Sciatic nerve (tissue), 2 donors: ENCODE measurements at places on chromosomes 2 and 18.

DNA sequence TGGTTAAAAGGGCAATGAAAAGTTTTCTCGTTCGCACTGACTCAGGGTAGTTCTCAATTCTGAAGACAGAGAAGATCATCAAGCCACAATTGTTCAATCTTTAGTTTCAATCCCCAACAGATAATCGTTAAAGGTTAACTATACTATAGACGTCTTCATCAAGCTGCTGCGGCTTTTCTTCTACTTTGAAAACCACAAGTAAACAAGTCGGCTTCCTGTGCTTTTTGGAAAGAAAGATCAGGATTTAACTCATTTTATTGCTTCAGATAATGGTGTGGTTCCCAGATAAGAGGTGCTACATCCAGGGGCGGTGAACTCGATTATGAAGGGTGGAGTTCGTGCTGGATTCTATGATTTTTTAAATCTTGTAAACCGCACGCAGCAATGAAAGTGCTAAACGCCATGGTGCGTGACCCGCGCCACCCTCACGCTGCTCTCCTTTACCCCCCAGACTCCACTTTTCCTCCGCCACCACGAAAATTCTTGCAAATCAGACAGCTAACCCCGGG lies 545 bp upstream of the CDCA7 start:
- DNase-seq, result no peak

DNA sequence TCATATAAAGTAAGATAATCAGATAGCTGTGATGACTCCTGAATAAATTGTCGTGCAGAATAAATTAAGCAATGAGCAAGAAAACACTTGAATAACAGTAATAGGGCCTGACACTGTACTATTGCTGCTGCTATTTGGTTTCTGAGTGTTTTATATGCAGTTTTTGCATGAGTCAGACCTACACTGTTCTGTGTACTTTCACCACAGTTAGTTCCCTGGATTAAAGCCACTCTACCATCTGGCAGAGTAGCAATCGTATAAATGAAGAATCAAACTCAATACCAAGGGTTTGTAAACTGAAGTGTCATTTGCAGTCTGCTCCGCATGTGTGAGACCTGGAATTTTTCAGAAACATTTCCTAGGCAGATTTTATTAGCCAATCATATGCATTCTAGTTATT lies 398.6 kb upstream of the CDH7 start:
- no peak for DNase-seq

DNA sequence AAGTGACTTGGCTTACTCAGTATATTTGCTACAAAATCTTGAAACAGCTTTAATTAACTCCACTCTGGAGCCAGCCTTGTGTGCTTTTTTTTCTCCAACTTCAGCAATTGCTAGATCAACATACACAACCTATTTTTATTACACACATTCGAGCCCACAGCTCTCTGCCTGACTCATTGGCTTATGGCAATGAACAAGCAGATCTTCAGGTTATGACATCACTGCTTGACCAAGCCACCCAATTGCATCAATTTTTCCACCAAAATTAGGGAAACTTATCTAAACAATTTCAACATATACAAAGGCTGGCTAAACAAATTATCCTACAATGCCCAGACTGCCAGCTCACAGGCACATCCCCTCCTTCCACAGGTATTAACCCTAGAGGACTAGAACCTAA lies 39.6 kb upstream of the PDK1 start:
- DNase-seq, result no peak

DNA sequence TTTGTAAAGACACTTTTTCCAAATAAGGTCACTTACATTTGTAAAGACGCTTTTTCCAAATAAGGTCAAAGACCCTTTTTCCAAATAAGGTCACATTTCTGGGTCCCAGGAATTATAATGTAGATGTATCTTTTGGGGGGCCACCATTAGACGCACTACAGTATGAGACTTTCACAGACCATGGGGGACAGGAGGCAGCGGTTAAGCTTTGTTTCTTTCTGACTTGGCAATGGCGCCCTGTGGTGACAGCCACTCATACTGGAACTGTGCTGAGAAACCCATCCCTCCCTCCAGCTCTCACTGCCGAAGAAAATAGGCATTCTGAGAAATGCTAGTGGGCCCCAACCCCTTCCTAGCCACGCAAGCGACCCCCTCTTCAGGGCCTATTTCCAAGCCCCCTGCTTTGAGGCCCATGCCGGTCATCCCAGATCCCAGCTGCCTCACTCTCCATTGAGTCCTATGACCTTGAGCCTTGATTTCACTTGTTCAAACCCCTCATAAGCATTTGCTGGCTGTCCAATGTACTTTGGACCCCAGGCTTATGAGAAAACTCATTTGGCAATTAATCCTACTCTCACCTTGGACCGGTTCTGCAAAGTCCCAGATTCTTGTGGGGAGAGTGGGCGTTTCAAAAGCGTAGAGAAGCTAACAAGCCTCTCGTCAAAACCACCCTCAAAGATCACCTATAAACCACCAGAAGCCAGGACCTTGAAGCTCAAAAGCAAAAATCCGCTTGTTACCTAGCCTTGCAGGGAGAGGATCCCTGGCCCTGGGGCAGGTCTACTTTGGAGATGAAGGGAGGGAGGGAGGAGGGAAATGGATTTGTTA lies 11.3 kb upstream of the SPATA3 start:
- DNase-seq, result peak; percentile 9

- DNase-seq, result no peak
These were observed 9.0 kb downstream of the CCDC68 start for GRCh38 chr18:54950221-54950620.

DNA sequence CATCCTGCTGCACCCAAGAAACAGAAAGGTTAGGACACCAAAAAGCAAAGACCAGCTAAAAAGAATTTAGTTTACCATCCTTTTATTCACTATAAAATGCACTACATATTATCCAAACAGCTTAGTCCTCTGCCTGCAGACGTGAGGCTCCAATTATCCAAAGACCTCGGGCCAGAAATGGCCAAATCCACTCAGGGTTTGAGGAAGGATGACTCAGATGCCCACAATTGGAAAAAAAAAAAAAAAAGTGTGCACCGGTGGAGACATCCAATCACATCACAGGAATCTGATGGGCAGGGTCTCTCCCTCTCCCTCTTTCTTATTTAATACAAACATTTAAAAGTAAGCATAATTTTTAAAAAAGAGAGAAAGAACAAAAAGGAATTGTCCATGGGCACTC lies 65.7 kb downstream of the TRABD2A start:
- no peak for DNase-seq

GRCh38 chr2:177149155-177149503 lies 63.5 kb upstream of the HNRNPA3 start:
- no peak for DNase-seq

GRCh38 chr2:171230176-171230575 lies 69.5 kb upstream of the TLK1 start:
- no peak for DNase-seq

DNA sequence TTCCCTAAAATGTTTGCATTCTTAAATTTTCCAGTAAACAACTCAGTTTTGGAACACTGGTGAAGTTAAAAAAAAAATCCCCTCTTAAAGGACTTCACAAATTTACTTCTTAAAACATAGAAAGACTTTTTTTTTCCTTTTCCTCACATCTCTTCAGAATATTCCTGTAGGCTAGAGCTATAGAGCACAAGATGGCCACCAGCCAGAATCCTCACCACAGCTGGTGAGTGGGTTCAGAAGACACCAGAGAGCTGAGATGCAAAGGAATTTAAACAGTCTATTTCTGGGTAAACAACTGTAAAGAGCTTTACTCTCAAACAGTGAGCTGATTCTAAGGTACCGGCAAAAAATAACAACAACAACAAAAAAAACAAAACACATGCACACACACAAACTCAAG lies 252.8 kb downstream of the LRP1B start:
- no peak for DNase-seq

DNA sequence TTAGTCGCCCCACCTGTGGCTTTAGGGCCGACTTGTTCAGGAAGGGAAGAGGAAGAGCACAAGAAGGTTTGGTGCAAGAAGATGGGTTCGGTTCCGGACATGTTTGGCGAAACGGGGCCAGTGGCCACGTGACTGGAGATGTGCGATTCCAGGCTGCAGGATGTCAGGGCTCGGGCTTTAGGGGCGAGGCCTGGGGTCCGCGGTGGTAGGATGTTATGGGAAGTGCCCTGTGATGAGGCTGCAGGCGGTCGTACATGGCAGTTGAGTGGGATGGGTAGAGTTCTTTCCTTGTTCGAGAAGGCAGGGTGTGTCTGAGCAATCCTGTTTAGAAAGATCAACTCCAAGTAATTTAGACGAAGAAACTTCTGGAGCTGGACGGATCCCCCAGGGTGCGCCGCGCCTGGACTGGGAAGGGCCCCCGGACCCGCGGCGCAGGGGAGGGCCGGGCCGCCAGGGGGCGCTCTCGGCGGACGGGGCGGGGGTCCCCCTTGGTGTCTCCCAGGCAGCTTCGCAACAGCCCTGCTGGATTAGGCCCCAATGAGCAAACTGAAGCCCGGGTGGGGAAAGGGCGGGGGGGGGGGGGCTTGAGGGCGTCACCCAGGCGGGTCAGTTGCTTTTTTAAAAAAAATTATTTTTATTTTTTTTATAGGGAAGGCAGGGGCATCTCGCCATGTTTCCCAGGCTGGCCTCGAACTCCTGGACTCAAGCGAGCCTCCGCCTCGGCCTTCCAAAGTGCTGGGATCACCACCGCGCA lies 17.2 kb upstream of the SDC1 start:
- DNase-seq, result no peak

- DNase-seq, result no peak
These were observed 3.3 kb downstream of the DSC2 start for GRCh38 chr18:31098878-31099277.

- DNase-seq, result no peak
These were observed 19.6 kb upstream of the KCNG3 start for GRCh38 chr2:42513252-42513918.

DNA sequence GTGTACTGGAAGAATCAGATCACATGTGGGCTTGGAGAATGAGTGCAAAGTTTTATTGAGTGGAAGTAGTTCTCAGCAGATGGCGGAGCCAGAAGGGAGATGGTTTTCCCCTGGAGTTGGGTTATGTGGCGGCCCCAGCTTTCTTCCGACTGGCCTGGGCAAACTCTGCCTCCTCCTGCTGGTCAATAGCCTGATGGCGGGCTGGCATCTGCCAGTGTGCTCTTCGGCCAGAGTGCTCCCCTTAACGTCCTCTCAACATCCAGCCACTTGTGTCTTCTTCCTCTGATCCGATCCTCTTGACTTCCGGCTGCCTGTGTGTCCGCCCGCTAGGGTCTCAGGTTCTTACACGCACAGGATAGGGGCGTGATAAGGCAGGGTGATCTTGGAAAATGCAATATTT lies 741.3 kb downstream of the RNF144A start:
- no peak for DNase-seq

DNA sequence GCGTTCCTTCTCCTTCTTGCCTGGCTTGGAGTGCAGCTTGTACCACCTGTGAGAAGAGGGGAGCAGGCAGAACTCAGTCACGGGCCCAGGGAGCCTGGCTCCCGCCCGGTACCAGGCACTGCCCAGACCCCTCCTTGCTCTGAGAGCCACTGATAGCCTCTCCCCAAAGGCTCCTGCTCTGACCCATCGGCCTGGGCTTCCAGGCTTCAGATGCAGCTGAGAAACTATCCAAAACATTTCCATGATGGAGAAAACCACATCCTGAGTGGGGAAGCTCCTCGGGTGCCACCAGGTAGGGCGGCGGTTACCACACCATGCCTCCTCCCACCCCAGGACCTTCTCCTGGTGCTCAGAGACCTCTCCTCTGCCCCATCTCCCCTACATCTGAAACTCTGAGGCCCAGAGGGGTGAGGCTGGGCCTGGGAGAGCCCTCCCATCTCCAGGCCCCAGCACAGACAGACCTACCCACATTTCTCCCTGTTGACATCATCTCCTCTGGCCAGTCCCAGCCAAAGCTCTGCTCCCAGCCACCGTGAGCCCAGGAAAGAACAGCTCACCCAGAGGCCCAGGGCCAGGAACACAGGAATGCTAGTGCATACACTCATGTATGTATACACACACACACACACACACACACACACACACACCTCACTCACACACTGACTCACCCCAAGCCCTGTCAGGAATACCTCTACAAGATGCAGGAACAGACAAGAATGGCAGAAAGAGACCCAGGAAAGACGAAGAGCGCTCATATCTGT lies 17.9 kb upstream of the SFXN5 start:
- DNase-seq, result no peak

GRCh38 chr2:29270701-29271121 lies 155.5 kb downstream of the CLIP4 start:
- peak; percentile 41 for DNase-seq

GRCh38 chr2:69171897-69172525 lies 159.0 kb downstream of the ANTXR1 start:
- no peak for DNase-seq

DNA sequence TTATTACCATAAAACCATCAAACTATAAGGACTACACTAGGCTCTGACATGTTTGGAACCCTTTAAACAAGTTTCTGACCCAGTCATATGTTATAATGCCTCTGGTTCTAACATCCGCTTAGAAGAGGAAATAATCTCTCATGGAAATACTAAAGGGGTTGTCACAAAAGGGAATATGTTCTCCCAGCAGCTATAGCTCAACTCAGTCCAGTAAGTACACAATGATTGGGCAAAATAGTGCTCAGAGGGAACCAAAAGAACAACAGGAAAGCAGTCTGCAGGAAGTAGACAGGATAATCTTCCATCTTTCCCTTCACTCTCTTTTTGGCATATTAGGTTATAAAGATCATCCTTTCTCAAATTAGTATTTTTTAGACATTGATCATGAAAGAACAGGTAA lies 4.3 kb downstream of the SRBD1 start:
- no peak for DNase-seq

DNA sequence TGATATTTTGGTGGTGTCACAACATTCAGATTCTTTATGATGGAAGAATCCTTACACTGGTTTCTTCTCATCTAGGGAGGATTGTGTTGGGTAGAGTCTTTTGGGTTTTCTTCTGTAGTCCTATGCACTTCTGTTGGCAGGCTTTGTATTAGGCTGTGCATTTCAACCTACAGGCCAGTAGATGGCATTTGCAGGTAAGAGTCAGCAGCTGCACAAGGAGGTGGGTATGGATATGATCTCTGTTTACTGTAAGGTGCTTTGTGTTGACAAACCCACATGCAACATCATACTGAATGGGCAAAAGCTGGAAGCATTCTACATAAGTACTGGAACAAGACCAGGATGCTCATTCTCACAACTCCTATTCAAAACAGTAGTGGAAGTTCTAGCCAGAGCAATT lies 656.8 kb downstream of the METTL4 start:
- no peak for DNase-seq

- DNase-seq, result no peak
These were observed 707 bp downstream of the KRCC1 start for GRCh38 chr2:88054782-88055370.

GRCh38 chr2:238703436-238703835 lies 144.4 kb upstream of the TWIST2 start:
- no peak for DNase-seq

DNA sequence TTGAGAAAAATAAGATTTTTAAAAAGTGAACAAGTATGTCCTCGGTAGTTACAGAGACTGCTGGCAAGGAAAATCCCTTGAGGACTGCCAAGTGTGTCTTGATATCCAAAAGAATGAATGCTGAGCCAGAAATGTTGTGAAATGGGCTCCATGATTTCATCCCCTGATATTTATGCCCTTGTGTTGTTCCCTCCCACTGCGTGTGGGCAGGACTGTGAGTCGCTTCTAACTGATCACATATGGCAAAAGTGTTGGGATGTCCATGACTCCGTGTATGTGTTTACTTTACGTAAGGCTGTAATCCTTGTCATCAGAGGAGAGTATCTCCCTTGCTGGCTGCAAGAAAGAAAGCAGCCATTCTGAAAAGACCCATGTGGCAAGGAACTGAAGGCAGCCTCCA lies 285.1 kb downstream of the SS18 start:
- no peak for DNase-seq

- no peak for DNase-seq
These were observed 29.8 kb upstream of the ZNF407 start for GRCh38 chr18:74567822-74568221.

GRCh38 chr2:102473631-102474030 lies 605 bp downstream of the SLC9A4 start:
- DNase-seq, result no peak
